ENCODE measurements at places on chromosomes 1 and 21.

DNA sequence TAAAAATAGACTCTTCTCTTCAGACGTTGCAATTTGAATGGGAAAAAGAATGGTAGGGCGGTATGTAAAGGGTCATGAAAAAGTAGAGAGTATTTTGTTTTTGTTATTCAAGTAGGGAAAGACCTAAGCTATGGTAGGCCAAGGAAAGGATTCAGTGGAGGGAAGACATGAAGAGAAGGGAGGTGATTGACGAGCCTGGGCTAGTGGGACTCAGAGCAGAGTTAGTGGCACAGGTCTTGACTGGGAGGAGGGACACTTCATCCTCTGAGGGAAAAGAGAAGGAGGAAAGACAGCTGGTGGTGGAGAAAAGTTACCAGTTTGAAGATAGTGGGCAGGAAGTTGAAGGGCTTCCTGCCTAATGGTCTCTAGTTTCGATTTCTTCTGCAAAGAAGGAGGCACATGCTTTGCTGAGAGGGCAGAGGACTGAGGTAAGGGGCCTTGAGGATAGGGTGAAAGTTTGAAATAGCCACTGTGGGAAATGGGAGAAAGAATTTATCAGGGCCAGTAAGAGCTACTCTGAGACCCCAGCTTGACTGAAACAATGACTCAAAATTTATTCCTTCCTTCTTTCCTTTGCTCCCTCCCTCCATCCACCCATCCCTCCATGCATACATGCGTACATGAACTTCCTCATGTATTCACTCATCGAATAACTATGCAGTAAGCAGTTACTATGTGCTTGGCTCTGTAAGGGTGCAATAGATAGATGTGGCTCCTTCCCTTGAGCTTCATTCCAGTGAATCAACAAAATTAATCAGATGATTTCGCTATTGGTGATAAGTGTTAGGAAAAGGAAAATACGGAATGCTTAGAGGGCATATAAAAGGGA is 4.2 kb downstream of the CD48 start:
- no peak for DNase-seq

GRCh38 chr1:115283249-115283648 is 54.8 kb downstream of the NGF start:
- DNase-seq = no peak

DNA sequence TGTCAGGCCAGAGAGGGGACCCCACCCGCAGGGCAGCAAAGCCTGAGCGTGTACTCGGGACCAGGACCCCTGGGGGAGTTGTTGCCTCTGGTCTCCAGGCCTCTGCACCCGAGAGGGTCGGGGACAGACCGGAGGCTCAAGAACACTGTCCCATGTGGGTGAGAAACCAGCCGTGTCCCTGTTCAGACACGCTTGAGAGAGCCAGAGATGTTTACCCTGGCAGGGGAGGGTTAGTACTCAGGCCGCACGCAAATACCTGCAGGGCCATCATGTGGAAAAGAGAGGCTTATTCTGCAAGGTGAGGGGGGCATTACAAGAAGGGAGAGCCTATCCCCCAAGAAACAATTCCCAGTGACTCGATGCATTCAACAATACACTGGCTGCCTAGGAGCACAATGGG is 74.0 kb upstream of the ARHGEF16 start:
- no peak for DNase-seq

DNA sequence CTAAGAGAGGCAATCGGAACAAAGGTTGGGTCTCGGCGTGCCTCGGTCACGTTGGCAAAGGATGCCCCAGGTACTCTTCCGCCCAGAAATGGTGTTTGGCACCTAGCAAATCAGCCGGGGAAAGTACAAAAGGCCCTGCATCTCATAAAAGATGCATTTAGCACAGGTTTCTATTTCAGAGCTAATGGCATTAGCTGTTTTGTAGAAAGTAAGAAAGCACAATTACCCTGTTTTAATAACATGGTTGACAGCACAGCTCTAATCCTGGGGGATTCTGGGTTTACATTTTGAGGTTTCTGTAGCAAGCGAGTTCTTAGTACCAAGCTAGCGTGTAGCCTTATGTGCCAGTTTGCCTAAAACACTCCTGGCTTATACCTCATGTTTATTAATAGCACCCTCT is 178.5 kb downstream of the PRDM2 start:
- no peak for DNase-seq

- no peak for DNase-seq
These were observed 6.9 kb downstream of the IL10RB start for GRCh38 chr21:33273044-33273443.

DNA sequence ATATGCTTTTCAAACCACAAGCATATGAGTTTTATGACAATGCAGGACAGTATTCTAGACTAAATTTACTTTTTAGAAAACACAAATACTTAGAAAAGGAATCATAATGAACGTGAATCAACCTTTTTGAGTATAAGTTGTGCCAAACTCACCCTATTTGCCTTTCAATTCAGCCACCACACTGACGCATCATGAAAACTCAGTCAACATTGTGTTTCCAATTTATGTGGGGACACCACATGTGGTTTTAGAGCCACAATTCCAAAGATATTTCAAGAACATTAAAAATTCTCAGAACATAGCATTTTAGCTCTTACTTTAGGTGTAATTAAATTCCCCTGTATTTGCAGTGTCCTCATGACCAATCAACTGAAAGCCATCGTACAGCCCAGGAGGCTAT is 118.8 kb downstream of the PTBP2 start:
- DNase-seq = no peak

DNA sequence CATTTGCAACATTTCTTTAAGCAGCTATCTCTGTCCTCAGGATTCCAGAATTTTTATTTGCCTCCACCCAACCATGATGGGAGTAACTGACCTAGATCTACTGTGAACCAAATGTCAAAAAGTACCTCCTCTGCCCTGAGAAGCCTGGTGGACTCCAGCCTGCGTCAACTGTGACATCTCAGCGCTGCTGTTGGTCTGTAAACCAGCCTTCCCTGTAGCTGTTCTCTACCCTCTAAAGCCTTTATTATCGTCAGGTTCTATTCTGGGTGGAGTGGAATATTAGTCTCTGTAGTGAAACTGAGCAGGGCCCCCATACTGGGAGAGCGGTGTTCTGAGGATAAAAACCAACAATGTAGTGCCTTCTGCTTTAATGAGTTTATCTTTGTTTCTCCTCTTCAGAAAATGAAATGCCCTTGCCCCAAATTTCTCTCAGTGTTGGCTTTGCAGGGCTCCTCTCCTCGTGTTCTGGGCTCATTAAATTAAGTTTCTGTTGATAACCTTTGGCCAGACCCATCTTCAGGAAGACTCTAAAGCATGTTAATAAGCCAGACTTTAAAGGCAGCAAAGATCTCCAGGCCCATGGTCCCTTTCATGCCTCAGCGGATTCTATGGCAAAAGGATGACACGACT is 223.1 kb upstream of the PLXNA2 start:
- no peak for DNase-seq

DNA sequence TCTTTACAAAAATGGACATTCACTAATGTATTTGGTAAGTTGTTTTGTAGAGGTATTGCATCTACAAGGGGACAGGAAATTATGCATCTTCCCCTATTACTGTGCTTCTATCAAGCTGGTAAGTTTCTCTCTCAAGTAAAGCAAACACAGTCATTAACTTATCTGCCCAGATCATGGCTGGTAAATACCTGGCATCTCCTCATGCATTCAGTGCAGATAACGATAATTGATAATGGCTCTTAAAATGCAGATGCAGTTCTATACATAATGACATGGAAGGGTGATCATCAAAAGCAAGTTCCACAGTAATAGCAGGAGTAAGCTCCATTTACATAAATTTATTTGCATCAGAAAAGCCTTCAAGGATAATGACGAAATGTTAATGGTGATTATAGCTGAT is 122.4 kb downstream of the SIPA1L2 start:
- DNase-seq = no peak

DNA sequence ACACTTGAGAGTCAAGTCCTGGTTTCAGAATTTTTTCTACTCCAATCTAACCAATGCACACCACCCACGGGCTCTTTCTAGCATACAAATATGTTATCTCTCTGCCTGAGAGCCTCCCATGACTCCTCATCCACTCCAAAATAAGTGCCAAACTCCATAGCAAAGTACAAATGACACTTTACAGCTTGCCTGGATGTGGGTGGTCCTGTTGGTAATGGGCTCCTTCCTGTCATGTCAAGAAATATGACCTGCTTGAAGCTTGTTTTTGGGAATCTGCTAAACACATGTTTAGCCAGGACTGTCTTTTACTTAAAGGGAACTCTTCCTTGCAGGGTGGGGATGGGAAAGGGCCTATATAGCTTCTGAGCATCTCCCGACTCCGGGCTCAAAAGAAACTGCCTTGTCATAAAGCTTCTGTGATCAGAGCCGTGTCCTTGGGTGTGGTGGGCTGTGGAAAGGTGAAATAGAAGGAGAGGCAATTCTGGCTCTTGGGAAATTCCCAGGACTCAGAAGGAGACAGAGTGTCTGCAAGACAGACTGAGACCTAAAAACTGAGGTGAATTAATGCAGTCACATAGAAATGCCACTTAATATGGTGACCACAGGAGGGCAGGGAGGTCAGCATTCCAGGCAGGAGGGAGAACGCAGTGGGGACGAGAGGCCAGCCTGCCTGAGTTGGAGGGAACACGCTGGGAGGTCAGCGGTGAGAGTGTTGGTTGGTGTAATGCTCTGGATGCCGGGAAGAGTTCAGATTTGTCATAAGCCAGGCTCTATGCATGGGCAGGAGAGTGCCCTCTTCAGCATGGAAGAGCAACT is 6.1 kb upstream of the IGFN1 start:
- peak; percentile 47 for DNase-seq

- DNase-seq = no peak
These were observed 51.8 kb upstream of the GRIK1 start for GRCh38 chr21:29991624-29992023.

GRCh38 chr1:58839846-58840835 is 56.3 kb upstream of the JUN start:
- DNase-seq = no peak

DNA sequence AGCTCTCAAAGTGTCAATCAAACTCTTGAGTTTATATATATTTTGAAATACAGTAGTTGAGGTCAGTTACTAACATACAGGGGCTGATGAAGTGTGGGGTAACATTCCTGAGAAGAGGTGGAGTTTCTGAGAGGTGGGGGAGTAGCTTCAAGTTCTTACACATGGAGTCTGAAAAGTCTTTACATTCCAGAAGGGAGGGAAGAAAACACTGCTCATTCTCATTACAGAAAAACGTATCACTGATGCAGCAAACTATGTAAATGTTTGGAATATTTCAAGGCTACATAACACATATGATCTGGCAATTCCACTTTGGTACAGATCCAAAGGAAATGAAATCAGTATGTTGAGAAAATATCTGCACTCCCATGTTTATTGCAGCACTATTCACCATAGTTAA is 1065.8 kb upstream of the B3GALT2 start:
- no peak for DNase-seq

DNA sequence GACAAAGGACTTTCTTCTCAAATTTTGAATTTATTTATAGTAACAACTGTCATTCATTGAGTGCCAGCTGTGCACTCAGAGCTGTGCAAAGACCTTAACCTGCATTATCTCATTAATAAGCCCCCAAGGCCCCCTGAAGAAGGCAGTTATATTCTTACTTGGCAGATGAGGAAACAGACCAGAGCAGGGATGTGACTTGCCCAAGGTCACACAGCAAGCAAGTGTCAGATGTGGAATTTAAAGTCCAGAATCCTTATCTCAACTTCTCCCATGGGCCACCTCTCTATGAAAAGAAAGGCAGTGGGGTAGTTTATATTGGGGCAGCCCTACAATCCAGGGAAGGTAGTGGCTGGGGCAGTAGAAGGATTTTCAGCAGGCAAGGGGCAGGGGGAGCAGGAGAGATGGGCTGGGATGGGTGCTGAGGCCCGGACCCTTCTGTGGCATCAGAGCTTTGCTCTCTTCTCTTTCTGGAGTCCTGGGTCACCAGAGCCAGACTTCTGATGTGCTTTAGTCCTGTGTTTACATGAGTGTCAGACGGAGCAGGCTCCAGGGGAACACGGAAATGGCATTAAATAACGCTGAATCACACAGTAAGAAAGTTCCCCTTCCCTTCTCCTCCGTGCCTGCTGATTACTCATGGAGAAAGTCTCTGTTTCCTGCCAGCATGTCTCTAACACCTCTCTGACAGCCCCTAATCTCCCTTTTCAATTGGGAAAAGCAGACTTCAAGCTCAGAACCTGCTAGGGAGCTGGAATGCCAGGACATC is 39.5 kb downstream of the EPHB2 start:
- DNase-seq = peak; percentile 63

DNA sequence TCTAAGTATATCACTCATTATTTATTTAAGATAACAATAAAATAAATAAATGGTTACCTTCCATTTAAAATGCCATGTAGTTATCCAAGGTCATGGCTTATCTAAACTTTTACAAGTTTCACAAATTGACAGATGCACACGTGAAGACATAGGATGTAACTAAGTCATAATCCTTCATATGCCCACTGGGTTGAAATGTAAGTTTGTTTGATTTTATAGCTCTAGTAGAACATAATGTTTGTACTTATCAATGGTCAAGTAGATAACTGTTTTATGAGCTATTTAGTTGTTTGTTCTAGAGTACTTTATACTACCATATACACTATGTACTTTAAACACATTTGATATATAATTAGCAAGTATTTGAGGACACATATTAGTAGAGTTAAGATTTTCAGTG is 43.0 kb downstream of the ITGB3BP start:
- no peak for DNase-seq

DNA sequence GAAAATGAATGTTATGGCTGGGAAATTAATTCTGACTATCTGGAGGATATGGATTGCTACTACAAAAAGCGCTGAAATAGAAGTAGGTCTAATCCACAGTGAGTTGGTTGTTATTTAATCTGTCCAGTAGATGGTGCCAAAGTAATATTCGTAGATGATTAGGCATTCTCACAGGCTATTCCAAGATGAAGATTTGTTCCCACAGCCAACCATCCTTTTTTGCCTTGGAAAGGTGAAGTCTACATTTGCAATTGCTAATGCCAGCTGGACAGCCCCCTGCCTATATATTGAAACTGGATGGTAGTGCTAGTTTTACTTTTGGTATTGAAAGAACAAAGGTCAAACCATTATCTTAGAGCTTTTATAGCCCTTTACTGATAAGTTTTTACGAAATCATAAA is 43.8 kb downstream of the RBM11 start:
- peak; percentile 72 for DNase-seq

DNA sequence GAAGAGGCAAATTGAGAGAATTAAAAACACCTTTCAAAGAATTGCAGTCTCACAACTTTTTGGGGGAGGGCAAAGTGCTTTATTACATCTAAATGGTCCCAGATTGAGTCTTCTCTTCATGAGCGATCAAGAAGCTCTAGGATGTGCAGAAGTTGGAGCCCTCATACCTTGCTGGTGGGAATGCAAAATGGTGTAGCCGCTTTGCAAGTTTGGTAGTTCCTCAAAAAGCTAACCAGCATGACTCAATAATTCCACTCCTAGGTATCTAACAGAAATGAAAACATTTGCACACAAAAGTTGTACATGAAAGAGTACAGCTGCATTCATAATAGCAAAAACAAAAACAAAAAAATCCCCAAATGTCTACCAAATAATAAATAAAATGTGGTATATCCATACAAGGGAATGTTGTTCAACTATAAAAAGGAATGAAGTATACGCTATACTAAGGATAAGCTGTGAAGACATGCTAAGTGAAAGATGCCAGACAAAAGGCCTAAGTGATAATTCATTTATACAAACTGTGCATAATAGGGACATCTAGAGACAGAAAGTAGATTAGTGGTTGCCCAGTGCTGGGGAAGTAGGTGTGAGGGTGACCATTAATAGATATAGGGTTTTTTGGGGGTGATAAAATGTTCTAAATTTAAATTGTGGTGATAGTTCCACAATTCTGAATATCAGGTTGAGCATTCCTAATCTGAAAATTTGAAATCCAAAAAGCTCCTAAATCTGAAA is 55.2 kb downstream of the SELENOF start:
- no peak for DNase-seq

Data from lung microvascular endothelial cell (primary cell).